Foreskin keratinocyte (primary cell): ENCODE measurements at places on chromosomes 6 and 20. TPM values are rescaled to one million over a fixed set of nuclear protein-coding genes. Genes with fewer than 3 reads are reported as not detected.

MYCT1 gene
- total RNA-seq = not detected in 2 replicates

COL20A1 gene
- not detected in 2 replicates for total RNA-seq

SDC4 gene
- 169 and 187 TPM in 2 replicates for total RNA-seq

DNA sequence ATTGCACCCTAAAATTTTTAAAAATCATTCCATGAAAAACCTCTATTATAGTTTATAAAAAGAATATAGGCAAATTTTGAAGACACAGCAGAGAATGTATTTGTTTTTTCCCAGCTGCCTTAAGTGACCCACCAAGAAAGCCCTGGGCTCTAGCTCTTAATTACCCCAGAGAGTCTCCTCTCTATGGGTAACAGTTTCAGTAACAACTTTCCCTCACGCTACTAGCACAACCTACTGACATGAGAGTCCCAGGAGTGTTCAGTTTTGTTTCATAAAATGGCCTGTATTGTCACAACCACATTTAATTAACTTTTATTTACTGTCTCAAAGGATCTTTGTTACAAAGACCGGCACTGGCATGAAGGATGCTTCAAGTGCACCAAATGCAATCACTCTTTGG, 41.5 kb downstream of the FHL5 start:
- no peak for DNase-seq

DNA sequence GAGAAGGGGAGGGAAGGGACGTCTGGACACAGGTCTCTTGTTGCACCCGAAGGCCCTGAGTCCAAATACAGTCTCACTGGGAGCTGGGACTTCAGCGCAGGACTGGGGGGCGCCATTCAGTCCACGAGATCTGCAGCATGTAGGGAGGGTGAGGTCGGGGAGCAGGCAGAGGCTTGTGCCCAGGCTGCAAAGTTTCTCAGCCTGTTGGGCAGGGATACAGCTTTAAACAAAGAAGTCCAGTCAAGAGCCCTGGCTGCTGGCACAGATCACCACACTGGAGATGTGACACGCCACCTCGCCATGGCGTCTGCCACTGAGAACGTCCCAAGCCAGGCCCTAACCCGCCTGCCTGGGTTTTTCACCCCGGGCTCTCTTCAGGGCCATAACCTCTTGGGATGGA, 256.6 kb downstream of the DLL1 start:
- DNase-seq = no peak

- DNase-seq = no peak
Observed at GRCh38 chr6:166476061-166476591, 93.4 kb upstream of the MPC1 start.

- DNase-seq = no peak
Observed at GRCh38 chr6:78954740-78955139, 87.4 kb downstream of the IRAK1BP1 start.

GRCh38 chr6:12208190-12208589, 82.0 kb upstream of the EDN1 start:
- DNase-seq = peak; percentile 80

GRCh38 chr6:6105472-6106036, 98.8 kb upstream of the NRN1 start:
- no peak for DNase-seq

- DNase-seq = no peak
Observed at GRCh38 chr6:24227556-24227955, 101.5 kb downstream of the NRSN1 start.

- DNase-seq = no peak
Observed at GRCh38 chr20:54011346-54011745, 59.0 kb downstream of the BCAS1 start.

DNA sequence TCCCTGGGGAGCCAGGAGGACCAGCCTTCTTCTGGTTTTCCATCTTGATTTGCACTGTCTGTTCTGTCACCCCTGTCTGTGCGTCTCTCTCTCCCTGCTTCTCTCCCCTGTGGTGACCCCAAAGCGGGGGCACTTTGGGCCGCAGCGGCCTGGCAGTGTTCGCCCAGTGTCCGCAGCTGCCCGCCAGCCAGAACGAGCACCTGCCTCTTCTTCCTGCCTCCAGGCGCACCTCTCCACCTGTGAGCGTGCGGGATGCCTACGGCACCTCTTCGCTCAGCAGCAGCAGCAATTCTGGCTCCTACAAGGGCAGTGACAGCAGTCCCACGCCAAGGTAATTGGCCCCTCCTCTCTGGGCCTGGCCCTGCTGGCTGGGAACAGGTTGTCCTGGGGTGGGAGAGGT, 30.8 kb downstream of the SNPH start:
- no peak for DNase-seq

- no peak for DNase-seq
Observed at GRCh38 chr20:48175261-48175660, 390.0 kb upstream of the SULF2 start.

DNA sequence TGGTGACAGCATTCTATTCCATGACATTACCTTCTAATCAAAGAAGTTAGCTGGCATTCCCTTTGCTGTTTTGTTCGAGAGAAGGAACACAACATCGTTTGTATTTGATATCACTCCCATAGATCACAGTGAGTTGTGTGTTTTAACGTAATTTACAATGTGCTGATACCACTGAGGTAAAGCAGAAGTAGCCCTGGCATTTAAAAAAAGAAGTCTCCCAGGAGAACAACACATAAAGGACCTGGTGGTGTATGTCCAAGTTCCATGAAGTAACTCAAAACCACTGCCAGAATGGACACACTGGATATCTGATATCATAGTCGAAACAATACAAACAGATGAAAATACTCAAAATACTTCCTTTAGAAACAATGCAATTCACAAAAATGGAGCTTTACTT, 351.7 kb downstream of the RNGTT start:
- no peak for DNase-seq

- DNase-seq = no peak
Observed at GRCh38 chr6:158150701-158151100, 17.4 kb downstream of the SERAC1 start.

DNA sequence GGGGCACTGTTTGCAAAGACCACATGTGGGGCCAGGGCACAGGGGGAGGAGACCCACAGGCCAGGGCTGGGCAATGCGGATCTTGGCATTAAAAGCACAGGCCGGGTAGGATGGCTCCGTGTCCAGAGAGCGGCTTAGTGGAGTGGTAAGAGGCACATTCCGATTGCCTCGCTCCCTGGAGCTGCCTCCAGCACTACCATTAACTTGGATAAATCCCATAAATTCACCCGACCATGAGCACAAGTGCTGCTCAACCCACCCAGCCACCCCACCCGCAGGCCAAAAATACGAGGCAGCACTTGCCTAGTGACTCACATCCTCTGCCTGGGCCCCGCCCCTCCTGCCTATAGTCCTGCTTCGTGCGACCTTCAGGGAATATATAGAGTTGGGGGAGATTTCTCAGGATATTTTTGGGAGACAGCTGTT, 67.5 kb upstream of the QKI start:
- no peak for DNase-seq
